ENCODE measurements at places on chromosomes 11 and 22.

DNA sequence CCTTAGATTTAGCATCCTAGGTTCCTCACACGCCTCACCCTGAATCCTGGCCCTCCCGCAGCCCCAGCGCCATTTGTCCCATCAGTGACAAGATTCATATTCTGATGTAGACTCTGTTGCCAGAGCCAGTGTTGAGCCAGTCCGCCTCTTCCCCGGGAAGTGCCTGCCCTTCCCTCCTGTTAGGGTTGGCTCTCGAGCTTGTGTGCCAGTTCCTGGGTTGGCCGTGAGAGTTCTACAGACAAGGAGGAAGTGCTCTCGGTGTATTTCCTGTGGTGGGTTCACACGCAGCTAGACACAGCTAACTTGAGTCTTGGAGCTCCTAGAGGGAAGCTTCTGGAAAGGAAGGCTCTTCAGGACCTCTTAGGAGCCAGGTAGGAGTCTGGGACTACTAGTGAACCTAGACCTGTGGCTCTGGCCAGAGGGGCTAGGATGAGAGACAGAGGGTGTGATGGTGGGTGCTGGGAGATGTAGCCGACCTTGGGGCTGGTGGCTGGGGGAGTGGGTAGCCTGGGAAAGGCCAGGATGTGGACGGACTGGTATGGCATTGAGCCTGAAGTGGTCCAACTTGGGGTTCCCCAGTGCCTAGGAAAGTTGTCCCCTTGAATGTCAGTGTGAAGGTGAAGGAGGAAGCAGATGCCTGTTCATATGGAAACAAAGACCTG is at the start of gene IL18BP:
IL18BP (plus strand) TSS at position 261 of the 662 bp plus-strand sequence. CDS start 1,076 bp downstream, outside the sequence.
- DNase-seq: no peak

DNA sequence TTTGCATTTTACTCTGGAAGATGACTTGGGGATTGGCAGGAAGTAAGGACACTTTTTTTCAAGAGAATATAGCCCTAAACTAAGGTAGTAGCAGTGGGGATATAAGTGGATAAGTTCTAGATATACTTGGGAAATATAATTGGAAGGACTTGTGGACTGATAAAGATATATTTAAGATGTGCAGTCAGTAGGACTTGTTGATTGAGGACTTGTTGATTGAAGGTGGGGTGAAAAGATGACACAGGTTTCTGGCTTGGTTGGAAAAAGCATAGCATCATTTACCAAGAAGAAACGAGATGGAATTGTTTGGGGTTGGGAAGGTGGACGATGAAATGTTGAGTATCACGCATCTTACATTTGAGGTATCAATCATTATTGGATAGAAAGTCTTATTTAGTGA is 1.5 kb upstream of the TAF10 start:
- DNase-seq: no peak

DNA sequence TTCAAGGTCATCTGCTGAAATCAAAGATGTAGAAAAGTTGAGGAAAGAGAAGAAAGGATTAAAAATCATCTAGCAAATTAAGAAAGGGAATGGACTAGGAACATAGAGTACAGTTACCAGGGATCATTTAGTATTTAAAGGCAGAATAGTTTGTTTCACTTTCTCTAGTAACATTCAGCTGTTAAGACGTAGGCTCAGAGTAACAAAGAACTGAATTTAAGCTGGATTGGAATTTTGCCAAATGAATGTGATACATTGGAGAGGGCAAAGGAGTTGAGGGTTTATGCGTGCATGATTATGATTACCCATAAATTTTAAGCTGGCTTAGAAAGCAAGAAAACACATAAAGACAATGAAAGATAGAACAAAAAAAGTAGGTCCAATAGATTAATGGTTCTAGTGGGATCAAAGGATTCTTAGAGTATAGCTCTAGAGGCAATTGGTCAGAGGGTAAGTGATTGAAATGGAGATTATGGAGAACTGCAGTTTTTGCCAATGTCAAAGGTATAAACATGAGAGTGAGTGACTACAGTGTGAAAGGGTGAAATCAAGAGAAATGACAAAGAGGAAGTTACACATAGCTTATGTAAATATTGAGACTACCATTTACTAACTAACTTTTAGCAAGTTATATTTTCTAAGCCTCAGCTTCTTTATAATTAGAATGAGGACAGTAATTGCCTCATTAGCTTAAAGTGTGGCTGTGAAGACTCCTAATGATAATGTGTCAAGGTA is 190.0 kb downstream of the GRIA4 start:
- no peak for DNase-seq

GRCh38 chr11:110452720-110453119 is 23.0 kb downstream of the FDX1 start:
- no peak for DNase-seq

GRCh38 chr11:133338588-133338987 is 193.7 kb downstream of the OPCML start:
- DNase-seq: no peak

GRCh38 chr11:1155274-1155693 is 2.5 kb upstream of the MUC5AC start:
- DNase-seq: no peak

DNA sequence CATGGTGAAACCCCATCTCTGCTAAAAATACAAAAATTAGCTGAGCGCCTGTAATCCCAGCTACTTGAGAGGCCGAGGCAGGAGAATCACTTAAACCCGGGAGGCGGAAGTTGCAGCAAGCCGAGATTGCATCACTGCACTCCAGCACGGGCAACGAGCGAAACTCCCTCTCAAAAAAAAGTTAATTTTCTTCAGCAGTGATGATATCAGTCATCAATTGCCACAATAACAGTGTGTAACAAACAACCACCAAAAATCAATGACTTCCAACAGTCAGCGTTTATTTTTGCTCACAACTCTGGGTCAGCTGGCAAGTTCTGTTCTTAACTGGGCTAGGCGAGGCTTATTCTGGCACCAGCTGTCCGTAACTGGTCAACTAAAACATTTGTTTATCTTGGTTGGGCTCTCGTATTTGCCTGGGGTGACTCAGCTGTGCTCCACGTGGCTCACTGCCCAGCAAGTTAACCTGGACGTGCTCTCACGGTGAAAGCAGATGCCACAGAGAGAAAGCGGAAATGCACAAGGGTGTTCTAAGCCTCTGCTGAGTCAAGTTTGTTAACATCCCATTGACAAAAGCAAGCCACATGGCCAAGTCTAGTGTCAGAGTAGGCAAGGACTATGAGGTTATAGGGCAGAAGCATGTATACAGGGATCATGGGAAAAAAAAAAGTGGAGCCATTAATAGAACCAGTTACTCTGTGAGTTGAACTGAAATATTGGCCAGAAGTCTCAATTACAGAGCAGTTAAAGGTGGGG is 52.1 kb downstream of the LHFPL7 start:
- DNase-seq: peak; percentile 26

- DNase-seq: no peak
Observed at GRCh38 chr11:12822392-12823022, 148.3 kb downstream of the TEAD1 start.

- DNase-seq: no peak
Observed at GRCh38 chr22:44364751-44365130, 52.0 kb upstream of the SHISAL1 start.
